CD4-positive, alpha-beta T cell treated with Interleukin-6 for 4 hours (primary cell): ENCODE measurements at places on chromosomes 12 and 14.
A peak's percentile ranks its signal among the peaks of the same experiment; 100 is the strongest.

- no peak for DNase-seq
Measured at GRCh38 chr12:40689576-40689975, 2.7 kb upstream of the CNTN1 start.

DNA sequence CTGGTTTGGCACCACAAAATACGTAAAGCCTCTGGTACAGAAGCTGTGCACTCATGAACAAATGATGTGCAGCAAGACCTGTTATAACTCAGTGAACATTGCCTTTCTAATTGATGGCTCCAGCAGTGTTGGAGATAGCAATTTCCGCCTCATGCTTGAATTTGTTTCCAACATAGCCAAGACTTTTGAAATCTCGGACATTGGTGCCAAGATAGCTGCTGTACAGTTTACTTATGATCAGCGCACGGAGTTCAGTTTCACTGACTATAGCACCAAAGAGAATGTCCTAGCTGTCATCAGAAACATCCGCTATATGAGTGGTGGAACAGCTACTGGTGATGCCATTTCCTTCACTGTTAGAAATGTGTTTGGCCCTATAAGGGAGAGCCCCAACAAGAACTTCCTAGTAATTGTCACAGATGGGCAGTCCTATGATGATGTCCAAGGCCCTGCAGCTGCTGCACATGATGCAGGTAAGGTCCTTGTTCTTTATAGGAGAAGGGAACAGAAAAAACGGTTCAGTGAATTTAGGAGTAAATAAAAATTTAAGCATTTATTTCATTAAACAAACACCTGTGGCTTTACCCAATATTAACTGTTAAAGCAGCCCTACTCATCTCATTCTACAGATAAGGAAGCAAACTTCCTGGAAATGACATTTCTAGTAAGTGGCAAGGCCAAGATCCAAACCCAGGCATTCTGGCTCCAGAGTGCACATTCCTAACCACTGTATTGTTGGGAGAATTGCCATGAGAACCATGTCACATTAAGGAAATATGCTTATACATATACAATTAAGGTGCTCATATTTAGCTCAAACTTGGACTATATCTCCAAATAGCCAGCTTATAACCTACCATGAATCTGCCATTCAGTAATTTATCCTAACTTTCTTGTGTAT is 11.7 kb downstream of the COCH start:
- no peak for DNase-seq

- DNase-seq: no peak
Measured at GRCh38 chr12:131923260-131923659, 5.8 kb upstream of the PUS1 start.

DNA sequence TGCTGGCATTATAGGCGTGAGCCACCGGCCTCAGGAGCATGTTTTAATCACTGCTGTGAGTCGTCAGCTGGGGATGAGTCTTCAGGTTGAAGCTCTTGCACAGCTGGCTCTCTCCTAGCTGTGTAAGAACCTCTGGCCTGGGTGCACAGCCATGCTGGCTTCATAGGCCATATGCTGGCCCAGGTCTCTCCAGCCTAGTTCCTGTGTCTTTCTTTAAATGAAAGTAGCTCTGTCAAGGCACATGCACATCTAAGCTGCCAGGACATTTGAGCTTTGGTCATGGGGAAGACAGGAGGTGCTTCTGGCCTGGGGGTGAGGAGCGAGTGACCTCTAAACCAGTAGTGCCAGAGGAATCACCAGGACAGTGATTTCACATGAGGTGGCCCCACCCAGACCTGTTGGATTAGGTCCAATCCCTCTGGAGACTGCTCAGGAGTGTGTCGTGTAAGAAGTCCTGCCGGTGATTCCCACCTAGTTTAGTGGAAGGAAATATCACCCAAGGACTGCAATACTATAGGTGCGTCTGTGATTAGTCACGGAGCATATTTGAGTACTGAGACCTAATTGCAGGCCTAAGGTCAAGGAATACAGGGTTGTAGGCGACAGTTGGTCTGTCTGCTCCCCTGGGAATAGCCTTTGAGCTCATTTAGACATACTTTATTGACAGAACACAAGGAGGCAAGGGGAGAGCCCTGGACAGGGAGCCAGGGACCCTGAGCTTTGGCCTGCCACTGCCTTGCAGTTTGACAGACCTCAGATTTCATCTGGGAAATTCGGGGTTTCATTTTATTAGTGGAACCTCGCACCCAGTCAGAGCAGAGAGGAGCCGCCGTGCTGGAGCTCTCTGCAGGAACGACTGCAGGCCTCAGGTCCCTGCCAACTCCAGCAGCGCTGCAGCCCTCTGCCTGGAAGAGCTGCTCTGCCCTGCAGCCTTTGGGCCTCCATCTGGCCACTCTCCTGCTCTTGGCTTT is 67.0 kb downstream of the ANKRD9 start:
- no peak for DNase-seq

- DNase-seq: no peak
Measured at GRCh38 chr14:100542619-100543205, 44.5 kb downstream of the BEGAIN start.

- DNase-seq: no peak
Measured at GRCh38 chr14:39366460-39367386, 65.5 kb downstream of the FBXO33 start.

- no peak for DNase-seq
Measured at GRCh38 chr12:53097207-53097563, 282 bp upstream of the IGFBP6 start.

DNA sequence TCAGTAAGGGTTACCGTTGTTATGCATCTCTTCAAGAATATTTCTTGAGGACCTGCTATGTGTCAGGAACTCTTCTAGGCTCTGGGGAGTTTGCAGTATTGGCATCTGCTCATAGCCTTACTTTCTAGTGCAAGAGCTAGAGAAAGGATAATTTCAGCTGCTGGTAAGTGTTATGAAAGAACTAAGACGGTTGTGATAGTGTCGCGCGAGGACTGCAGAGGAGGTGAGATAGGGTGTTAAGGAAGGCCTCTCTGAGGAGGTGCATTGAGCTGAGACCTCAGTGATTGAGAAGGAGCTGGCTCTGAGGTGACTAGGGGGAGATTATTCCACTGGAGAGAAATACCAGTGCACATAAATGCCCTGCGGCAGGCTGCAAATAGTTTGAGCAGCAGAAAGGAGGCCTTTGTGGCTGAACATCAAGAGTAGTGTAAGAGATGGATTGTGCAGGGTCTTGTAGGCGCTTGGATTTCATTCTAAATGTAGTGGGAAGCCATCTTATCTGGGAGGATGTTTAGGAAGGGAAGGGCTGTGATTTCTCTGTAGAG is 824 bp downstream of the DDX55 start:
- no peak for DNase-seq

- DNase-seq: peak; percentile 27
Measured at GRCh38 chr12:3491938-3492792, 1.2 kb downstream of the PRMT8 start.

GRCh38 chr12:131818821-131819585 is 9.2 kb upstream of the MMP17 start:
- DNase-seq: no peak

DNA sequence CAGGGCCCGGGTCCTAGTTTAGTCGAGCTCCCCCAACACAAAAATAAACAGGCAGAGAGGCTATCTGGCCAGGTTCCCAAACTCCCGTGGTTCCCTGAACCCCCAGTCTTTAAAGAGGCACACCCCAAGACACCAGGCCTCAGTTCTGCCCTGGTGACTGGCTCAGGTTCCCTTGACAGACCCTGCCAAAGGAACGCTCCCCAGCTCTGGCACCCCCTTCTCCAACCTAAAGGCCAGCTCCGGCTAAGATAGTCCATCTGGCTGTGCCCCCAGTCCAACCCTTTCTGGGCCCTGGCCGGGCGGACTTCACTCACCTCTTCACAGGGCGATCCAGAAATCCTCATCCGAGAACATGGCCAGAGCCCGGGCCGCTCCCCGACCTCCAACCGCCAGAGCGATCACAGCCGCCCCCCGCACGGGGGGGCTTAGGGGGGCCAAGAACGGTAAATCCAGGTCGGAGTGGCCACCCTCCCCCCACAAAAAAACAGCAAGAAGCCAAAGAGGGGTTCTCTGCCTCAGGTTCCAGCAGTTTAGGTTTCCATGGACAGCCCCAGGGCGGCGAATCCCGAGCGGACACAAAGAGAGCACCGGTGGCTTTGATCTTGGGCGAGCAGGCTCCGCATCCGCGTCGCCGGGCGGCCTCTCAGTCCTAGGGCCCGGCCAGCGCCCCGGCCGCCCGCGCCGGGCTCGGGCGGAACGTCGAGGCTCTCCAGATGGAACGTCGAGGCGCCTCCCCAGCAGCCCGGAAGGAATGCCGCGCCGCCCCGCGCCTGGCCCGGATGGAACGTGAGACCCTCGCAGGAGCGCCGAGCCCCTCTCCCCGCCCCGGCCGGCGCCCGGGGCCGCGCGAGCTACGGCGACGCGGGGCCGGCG is 1.1 kb downstream of the KMT2D start:
- peak; percentile 29 for DNase-seq

DNA sequence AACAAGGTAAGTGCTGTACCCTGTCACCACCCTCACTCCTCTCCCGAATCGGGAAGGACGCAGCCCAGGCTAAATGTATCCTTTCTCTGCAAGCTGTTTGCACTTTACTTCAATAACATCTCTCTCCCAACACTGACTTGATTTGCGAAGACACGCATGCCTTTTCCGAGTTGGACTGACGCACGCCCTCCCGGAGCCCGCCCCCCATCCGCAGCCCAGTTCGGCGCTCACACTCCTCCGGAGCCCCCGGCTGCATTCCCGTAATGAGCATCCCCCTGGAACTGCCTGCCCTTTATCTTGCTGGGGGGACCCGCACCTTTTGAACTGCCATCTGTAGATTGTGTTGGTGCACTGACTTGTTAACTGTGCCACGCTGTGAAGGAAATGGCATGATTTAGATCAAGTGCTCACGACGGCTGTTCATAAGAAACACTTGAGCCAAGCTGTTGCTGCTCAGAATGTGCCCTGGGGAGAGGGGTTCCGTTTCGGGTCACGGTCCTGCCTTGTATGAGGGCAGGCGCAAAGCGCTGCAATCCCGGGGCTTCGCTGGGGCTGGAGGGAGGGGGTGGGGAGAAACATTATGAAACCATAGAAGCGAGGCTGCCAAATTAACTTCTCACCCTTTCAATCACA is 176.6 kb upstream of the CDKN3 start:
- DNase-seq: no peak
